ENCODE measurements at places on chromosomes 7 and 10.

GRCh38 chr10:112490545-112490944, 43.5 kb downstream of the VTI1A start:
- no peak for DNase-seq

GRCh38 chr7:36348256-36348655, 41.4 kb upstream of the ANLN start:
- DNase-seq = no peak

GRCh38 chr7:30727061-30727945, 24.6 kb upstream of the INMT start:
- DNase-seq = no peak

- peak; percentile 96 for DNase-seq
Observed at GRCh38 chr7:108503112-108504026, 22.6 kb downstream of the PNPLA8 start.

GRCh38 chr10:117723343-117723742, 180.8 kb downstream of the EMX2 start:
- no peak for DNase-seq

DNA sequence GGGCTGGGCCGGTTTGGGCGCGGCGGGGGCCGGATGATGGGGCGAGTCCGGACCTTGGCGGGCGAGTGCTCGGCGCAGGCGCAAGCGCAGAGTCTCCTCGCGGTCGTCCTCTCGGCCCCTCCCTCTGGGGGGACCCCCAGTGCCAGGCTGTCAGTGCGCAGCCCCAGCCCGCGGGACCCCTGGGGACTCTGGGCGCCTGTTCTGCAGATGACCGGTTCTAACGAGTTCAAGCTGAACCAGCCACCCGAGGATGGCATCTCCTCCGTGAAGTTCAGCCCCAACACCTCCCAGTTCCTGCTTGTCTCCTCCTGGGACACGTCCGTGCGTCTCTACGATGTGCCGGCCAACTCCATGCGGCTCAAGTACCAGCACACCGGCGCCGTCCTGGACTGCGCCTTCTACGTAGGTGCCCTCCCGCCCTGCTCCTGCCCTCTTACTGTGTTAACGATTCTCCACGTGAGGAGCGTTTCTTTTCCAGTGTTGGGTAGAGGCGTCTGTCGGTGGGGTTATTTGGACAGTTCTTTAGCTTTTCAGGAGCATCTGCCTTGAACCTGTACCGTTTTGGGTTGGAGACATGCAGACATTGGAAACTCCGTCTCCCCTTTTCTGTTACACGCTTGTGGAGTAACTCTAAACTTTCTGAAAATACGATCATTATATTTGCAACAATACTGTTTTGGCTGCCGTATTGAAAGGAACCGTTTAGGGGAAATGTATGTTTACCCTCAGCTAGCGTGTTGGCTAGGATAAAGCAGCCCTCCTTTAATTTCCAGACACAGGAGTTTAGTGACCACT, 706 bp downstream of the BUB3 start:
- DNase-seq = no peak

- no peak for DNase-seq
Observed at GRCh38 chr7:5500056-5500776, 76.6 kb upstream of the TNRC18 start.

DNA sequence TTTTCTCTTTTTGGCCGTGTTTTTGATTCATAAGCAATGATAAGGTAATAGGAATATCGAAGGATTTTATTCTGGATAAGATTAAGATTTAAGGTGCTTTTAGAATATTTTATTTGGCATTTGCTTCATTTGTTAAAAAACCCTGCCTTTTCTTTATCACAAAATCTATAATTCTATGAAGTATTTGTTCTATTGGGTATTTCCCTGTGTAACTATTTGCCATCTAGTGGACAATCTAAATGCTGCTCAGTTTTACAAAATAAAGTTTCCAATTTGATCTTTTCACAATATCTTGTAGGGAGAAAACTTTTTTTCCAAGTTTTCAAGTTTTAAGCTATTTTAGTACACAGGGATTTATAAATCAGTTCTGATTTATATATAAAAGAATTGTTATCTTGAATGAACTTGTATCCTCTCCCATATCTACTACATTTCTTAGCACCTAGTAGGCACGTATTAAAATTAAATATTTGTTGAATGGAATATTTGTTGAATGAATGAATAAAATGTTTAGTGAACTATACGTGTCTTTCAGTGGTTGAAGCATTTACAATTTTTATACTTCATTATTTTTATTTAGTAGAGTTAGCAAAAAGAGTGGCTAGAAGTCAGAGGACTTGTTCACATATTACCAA, 26.5 kb downstream of the ANKRD7 start:
- DNase-seq = no peak

- no peak for DNase-seq
Observed at GRCh38 chr10:76647301-76647700, 990.3 kb downstream of the KCNMA1 start.

DNA sequence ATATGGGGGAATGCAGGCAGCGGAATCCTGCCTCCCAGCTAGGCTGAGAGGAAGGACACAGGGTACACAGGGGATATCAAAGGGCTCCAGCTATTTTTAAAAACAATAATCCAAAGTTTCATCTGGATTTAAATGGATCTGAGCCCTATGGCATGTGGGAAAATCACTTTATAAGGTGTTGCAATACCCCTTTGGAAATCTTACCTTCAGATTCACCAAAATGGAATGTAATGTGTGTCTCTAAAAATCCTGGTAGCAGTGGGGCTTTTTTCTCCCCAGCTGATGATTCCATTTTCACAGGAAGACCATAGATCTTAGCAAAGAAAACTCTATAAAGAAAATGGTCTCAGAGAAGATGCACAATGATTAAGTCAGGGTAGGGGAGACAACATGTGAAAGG, 722.2 kb downstream of the PARD3 start:
- DNase-seq = no peak

GRCh38 chr10:116637830-116638229, 17.1 kb downstream of the PNLIPRP2 start:
- no peak for DNase-seq

DNA sequence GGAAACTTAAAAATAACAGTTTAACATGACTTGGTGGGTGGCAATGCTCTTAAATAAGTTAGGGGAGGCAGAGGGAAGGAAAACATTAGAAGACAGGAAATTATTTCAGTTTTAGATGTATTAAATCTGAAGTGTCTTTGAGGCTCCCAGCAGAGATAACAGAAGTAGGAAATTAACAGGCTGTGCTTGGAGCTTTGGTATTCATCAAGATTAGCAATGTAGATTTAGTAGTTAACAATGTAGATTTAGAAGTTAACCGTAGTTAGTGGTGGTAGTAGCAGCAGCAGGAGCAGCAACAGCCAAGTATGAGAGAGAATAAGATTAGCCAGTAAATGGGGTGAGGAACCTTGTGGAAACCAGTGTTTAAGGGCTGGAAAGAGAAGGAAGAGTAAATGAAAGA, 48.7 kb upstream of the UBN2 start:
- DNase-seq = no peak

- DNase-seq = no peak
Observed at GRCh38 chr10:31490858-31491504, 172.0 kb downstream of the ZEB1 start.

- no peak for DNase-seq
Observed at GRCh38 chr10:11783558-11783865, 39.6 kb upstream of the PROSER2 start.

DNA sequence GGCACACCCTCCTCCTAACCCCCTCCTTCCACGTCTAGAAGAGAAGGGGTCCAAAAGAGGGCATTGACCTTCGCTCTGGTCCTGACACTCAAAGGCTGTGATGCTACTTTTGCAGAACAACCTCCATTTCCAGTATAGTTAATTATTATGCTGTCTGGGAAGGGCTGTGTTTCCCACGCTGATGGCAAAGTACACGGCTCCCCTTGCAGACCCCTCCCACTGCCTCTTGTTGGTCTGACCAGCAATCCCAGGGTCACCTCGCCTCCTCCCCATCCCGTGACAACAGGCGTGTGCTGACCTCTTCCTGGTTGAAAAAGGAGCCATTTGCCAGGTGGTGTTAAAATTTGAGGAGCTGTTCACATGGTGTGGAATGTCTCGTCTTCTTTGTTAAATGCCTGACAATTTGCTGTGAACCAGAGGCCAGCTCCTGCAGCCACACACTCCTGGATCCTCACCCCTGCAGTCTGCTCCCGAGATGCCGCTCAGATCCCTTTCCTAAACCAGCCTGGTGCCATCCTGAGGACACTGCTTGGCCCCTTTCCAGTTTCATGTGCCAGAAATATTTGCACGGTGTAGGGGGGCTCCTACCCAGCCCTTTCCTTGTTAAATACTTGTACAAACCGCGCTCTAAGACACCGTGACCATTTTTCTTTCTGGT, 321.7 kb downstream of the WDR37 start:
- DNase-seq = no peak

- no peak for DNase-seq
Observed at GRCh38 chr10:117161386-117162033, 23.4 kb upstream of the VAX1 start.

DNA sequence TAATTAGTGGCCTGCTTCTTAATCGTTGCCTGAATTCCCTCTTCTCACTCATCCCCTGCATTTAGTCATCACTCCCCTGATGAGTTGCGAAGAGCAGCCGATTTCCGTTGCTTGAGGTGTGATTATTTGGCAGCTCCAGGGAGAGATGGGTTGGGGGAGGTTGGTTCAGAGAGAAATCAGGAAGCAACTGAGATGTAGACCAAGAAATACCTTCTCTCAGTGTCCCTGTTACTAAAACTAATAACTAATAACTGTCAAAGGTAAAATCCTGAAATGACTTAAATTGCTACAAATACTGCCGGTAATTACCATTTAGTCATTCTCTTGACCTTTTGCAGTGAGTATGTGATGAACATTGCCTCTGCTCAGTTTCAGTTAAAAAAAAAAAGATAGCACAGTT, 76.9 kb downstream of the ELMO1 start:
- no peak for DNase-seq

GRCh38 chr7:79308192-79308591, 145.3 kb downstream of the MAGI2 start:
- no peak for DNase-seq

DNA sequence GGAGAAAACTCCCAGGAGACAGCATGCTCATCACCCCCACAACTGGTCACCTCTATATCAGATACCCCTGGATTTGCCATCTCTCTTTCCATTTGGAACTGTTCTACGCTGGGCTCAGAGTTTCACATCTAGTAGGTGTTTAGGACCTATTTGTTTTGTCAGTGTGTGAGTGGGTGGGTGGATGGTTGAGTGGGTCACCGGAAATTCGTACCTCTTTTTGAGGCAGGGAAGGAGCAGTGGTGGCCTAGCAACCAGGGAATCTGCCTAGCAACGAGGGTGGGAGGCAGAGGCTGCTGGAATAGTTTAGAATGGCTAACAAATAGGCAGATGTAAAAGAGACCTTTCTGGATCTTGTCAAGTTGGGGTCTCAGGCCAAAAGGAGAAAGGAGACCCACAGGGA, 23.2 kb upstream of the SLF2 start:
- no peak for DNase-seq

- peak; percentile 46 for DNase-seq
Observed at GRCh38 chr10:28503114-28503513, 29.8 kb upstream of the WAC start.

GRCh38 chr10:13797164-13797563, 210.4 kb downstream of the PRPF18 start:
- no peak for DNase-seq
